ENCODE measurements at places on chromosomes 1 and 21. TPM values are rescaled to one million over a fixed set of nuclear protein-coding genes. Genes with fewer than 3 reads are reported as not detected.

The UBE4B gene
- total RNA-seq = 31.3 TPM

The KCNJ15 gene
- not detected for total RNA-seq

The KCNA3 gene
- total RNA-seq = 84.9 TPM

The OR2L13 gene
- total RNA-seq = not detected

The AK5 gene
- 0.65 TPM for total RNA-seq

The IFI44 gene
- 338 TPM for total RNA-seq

The MYBPH gene
- not detected for total RNA-seq

The KCNJ9 gene
- total RNA-seq = not detected

The OLIG2 gene
- not detected for total RNA-seq

All from activated CD4-positive, alpha-beta memory T cell treated with anti-CD3 and anti-CD28 coated beads, Interleukin-2, amount 10 ng/mL, durations not matched to agents 7 days and 5 days (primary cell).